ENCODE measurements at places on chromosomes 3 and 15.

DNA sequence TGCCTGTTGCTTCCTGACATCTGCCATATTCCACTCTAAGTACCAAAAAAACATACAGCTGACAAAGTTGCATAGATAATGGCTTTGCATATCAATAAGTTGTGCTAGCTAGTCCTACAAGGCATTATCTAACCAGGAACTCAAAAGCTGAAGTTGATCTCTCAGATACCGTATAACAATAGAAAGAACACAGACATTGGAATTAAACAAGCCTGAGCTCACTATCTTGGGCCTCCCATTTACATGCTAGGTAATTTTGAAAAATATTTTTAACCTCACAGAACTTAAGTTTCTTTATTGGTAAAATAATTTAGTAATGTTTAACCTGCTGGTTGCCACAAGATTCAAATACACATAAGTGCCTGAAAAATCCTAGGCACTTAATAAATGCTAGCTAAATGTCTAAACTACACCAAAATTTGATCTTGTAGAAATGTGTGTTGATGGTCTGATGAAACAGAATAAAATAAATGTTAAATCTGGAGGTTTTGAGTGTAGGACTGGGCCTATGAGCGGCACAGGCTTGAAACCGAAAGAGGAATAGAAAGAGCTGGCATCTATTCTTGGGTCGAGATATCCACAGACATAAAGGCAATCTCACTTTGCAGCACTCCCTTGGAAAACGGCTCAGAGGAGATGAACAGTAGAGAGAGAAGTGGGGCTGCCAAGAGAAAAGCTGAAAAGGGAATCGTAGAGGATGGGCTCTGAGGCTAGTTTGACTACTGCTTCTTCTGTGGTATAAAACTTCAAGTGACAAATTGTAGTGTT, 29.9 kb upstream of the TTC14 start:
- DNase-seq: no peak

DNA sequence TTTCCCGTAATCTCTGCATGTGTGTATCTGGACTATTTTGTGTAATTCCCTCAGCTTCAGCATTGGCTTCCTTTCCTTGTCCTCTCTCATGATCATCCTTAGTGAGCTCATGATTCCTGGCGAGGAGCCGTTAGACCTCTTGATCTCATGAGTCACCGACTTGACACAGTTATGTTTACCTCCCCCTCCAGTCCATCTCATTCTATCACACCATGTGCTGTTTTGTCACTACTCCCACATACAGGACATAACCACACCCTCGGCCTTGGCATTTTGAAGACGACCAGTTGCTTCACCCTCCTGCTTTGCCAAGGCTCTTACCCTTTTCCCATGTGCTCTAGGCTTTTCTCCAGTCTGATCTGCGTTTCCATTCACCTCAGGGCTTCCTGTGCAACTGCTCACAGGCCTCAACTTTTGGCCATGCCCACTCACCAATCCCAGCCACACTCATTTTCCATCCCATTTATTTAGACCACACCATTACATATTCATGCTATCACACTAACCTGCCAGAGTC, 41.5 kb downstream of the CP start:
- DNase-seq: no peak

DNA sequence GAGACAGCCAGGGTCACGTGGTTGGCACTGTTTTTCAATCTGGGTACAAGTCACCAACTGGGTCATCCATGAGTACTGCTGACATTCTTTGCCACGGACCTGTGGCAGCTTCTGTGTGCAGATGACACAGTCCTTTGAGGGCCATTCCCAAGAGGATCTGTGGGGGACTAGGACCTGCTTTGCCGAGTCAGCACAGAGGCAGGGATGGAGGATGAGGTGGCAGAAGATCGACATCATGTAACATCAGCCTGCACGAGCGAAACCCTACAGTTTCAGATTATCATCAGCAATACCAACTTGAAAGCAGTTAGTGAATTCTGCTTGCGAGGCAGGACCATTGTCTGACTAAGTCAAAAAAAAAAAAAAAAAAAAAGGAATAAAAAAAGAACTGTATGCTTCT, 227.7 kb downstream of the FOXP1 start:
- no peak for DNase-seq

DNA sequence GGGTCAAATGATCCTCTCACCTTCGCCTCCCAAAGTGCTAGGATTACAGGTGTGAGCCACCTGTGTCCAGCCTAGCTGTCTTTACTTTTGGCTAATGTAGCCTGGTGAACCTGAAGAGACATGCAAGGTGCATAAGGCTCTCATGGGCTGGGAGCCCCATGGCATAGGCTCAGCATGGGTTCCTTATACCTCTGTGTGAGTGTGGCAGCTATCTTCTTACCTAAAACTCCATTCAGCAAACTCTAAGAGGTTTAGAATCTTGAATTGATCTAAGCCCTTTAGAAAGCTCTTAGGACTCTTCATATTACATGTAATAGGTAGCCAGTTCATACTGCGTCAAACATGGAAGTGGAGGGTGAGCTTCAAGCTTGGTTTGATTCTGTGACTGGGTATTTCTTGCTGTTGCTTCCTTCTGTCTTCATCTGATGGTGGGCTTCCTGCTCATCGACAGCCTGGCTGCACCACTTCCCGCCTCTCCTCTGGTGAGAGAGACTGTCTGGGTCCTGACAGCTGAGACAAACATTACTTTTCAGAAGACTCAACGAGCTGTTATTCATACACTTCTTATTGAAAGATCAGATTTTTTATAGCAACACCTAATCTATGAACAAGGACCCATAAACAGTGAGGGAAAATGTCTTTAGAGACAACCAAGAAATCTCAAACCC, 19.2 kb upstream of the TKT start:
- no peak for DNase-seq

DNA sequence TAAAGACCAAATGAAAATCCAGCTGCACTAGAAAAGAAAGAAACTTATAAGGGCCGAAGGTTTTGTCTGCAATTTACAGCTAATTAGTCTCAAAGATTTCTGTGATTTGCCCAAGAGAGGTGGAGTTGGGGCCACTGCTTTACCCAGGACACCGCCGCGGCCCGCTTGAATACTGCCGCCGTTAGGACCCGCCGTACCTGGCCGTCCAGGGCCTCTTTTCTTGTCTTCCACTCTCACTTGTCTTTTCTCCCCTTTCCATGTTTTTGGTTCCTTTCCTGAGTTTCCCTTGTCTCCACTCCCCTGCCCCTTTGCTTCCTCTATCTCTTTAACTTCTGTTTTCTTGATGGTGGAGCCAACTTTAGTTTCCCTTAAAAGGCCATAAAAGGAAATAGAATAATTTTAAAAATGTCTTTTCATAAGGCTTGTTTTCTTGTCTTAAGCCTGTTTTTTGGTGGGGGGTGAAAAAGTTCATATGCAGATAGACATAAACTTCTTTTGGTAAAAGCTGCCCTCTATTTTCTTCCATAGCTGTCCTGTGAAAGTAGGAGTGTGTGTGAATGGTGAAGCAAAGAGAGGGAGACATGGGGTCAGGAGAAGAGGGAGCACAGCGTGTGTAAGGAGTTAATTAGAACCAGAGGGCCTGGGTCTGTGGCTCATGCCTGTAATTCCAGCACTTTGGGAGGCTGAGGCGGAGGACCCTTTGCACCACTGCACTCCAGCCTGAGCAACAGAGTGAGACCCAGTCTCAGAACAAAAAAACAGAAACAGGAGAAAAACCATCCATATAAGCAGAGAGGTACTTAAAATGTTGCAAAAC, 16.0 kb upstream of the CCNL1 start:
- no peak for DNase-seq

GRCh38 chr3:37909067-37909911, 47.6 kb downstream of the CTDSPL start:
- no peak for DNase-seq

GRCh38 chr3:149101154-149101553, 14.8 kb upstream of the HLTF start:
- DNase-seq: no peak

DNA sequence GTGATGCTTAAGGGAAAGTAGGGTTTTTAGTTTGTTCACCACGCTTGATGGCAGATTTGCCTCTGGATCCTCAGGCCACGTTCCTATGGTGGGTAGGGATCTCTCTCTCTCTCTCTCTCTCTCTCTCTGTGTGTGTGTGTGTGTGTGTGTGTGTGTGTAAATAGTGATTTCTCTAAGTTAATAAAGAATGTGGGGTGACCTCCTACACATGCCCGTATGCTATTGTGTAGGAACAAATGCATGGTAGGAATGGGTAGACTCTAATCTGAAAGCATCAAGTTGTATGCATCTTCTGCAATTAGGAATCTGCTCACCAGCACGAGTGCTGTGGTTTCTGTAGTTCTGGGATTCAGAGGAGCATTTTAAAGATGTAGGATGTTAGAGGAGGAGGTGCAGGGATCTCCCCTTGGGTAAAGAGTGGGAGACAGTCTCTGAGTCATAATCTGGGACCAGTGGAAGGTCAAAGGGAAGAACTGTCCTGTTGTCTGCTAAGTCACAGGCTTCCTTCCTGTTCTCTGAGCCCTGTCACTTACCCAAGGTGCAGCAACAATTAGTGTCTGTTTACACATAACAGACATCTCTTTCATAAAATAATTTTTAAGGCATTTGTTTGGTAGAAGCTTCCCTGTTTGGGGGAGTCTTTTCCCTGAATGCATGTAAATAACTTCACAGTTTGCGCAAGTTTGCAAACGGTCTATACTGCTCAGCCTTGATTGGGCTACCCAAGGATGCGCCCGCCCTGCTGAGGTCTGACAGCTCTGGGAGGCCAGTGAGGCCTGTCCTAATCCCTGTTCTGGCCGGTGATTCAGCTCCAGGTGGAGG, 139.8 kb downstream of the IGF1R start:
- DNase-seq: no peak

- DNase-seq: no peak
Measured at GRCh38 chr15:101657968-101658784, 6.0 kb upstream of the TM2D3 start.

- no peak for DNase-seq
Measured at GRCh38 chr3:182276512-182276911, 516.8 kb upstream of the ATP11B start.

DNA sequence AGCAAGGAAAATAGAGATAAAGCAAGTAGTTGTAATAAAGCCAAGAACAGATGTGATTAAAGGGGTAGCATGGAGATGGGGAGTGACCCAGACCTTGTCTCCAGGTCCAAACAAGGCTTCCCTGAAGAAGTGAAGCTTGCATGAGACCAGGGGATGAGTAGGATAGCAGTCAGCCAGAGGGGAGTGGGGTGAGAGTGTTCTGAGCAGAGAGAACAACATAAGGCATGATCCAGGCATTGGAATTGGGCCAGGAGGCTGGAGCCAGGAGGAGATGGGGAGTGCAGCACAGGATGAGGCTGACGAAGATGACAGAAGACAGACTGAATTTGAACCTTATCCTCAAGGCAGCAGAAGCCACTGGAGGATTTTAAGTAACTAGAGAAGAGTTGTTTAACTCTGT, 7.2 kb downstream of the TMOD2 start:
- DNase-seq: no peak

DNA sequence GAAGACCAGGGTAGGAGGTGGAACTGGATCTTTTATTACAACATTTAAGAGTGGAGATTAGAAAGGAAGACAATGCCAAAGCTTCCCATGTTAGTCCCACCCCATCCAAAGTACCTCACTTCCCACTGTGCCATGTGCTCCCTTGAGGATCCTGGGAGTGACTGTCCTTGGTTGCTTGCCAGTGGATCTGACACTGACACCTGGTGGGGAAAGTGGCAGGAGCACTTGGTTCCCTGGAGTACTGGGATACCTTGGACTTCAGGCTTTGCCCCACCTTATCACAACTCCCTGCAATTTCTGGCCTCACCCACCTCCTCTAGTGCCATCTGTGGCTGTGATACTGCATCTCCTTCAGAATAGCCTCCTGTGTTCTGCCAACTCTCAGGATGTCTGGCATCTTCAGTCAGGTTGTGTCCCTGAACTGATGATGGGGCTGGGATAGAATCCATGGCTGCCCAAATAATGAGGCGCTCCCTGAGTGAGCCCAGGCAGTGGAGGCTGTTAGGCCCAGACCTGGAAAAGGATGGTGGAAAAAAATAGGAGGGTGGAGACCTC, 1.3 kb downstream of the ELL3 start:
- DNase-seq: no peak

GRCh38 chr3:124999897-125000435, 55.8 kb downstream of the HEG1 start:
- DNase-seq: no peak

- no peak for DNase-seq
Measured at GRCh38 chr15:28933710-28934445, 48.1 kb downstream of the APBA2 start.

DNA sequence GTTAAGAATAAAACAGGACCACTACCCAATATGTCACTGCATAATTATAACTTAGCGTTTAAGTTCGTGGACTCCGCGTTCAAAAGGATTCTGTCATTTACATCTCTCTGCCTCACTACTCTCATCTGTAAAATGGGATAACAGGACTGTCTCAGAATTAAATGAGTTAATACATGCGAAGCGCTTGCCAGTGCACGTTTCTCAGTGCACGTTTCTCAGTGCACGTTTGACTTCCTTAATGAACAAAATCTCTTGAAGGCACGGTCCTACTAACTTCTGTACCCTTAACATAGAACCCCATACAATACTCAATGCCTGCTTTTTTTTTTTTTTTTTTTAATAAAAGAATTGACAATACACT, 499 bp downstream of the RABL3 start:
- DNase-seq: no peak

- no peak for DNase-seq
Measured at GRCh38 chr3:135622656-135623055, 342.9 kb upstream of the PPP2R3A start.

GRCh38 chr3:150874666-150875219, 30.5 kb downstream of the MINDY4B start:
- DNase-seq: no peak

GRCh38 chr15:50563756-50564155, 17.3 kb upstream of the USP50 start:
- DNase-seq: no peak

DNA sequence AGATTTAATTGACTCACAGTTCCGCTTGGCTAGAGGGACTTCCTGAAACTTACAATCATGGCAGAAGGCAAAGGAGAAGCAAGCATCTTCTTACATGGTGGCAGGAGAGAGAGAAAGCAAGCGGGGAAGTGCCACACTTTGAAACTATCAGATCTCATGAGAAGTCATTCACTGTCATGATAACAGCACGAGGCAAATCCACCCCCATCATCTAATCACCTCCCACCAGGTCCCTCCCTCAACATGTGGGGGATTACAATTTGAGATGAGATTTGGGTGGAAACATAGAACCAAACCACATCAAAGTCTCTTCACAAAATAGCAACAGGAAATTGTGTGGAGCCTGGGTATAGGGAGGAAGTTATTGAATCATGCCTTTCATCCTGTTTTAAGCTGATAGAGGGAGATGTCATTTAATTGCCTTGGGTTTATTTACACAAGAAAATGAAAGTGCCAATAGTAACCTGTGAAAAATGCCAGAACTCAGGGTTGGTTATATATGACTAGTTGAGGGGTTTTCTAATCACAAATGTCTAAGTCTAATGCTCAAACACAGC, 624.8 kb upstream of the LMCD1 start:
- peak; percentile 20 for DNase-seq
